Activated CD4-positive, alpha-beta T cell treated with anti-CD3 and anti-CD28 coated beads, Interleukin-10, Interleukin-2, amounts not matched to agents 100 ng/mL and 50 ng/mL, durations not matched to agents 16 hours and 8 hours (primary cell): ENCODE measurements at places on chromosomes 3 and 15.

DNA sequence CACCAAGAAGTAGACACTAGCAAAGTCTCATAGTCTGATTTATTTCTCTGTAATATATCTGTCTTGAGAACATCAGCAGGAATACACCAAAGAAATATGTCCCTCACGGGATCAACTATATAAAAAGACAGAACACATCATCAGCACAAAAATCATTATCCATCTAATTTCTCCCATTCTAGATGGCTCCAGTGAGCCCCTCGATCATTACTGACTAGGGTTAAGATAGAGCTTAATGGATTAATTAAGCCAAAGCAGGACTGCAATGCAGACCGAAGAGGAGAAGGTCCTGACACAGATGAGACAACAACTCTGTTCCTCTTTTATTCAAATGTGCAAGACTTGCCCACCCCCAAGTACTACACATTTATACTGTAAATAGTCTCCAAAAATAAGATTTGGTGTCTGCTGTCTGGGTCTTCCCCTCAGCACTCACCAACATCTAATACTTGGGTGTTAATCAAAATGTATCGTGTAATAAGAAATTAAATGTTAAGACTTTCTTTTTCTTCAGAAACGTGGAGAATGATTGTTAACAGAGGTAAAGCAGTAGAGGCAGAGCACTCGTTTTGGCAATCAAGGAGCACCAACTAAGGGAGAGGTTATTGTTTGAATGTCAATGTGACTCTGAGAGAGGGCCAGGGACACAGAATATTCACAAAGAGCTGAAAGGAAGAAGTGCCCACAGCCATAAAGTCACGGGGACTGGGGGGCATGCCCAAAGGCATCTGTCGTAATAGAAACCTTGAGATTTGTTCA, 133.6 kb downstream of the TIGIT start:
- DNase-seq, result no peak

GRCh38 chr3:101848326-101848725, 988 bp upstream of the NFKBIZ start:
- DNase-seq, result no peak

DNA sequence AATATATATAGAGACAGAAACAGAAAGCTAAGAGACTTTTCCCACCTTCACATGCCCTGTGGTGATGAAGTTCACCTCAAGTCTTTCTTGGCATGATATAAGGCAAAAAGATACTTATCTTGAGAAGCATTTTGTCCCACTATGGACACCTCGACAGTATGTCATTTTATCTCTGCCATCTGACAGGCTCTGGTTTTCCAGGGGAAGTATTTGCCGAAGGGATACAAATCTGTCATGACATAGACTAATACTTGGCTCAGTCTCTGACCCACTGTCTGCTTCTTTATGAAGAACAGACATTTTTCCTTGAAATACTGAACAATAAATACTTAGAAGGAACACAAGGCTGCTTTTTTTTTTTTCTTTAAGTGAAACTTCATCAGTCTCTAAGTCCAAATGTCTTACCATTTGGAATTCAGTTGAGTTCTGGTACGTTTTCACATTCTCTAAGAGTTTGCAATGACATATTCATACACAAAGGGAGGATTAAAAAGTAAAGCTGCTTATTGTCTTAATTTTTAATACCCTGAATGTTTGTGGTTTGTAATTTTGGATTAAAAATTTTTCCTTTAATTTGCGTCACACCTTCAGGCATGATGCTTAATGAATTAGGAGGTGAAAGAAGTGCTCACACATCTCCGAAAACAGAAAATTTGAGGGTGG, 87.8 kb upstream of the LMOD3 start:
- DNase-seq, result no peak

- peak; percentile 55 for DNase-seq
Observed at GRCh38 chr3:29683018-29683993, 402.4 kb downstream of the RBMS3 start.

DNA sequence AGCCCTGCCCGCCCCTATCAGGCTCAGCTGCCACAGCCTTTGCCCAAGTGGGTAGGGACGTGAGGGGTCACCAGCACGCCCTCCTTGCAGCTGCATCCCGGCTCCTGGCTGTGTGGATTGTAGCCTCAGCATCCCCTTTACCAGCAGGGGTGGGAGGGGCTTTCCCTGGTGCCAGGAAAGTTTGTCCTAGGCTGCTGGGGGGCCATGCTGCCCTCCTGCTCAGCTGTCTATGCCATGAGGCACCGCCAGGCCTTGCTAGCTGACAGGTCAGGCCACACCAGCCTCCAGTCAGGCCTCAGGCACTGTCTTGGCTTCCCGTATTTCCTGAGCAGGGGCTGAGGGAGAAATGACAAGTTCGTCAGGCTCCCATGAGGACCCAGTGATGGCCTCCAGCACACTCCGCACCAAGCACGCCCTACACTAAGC, 32.3 kb downstream of the TKT start:
- DNase-seq, result no peak

DNA sequence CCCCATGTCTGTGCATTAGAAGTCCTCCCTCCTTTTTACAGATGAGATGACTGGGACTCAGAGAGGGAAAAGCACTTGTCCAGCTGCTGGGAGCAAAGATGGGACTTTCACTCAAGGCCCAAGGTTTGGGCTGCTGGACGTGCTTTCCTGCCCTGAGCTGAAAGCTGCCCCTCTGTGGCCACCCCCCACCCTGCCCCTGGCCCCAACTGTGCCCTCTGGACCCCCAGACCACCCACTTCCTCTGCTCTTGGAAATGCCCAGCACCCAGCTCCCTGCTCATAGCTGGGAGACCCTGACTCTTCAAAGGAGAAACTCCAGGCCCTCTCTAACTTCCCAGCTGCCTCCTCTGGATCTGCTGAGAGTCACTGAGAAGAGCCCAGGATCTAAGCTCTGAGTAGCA, 20.7 kb downstream of the GRIP2 start:
- DNase-seq, result no peak

DNA sequence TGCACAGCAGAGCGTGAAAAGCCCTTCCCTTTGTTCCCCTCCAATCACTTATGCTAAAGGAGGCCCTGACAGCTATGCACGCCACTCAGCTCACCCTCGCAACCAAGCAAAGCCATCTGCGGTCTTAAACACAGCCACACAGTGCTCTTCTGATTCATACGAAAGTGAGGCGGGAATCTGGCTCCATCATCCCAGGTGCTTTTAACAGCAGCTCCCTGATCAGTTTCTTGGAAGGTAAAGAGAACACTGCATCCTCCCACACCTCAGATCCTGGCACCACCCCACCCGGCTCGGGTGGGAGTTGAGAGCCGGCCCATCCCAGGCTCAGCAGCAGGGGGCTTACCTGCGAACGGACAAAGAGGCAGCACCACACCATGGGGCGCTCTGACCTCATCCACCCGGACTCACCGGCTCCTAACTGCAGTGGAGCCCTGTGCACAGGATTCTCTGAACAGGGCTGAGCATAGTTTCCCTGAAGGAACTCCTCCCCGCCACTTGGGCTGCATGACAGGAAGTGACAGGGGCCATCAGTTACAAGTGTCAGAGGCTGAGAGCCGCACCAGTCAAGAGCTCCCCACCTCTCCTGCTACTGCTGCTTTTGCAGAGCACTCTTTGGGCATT, 114.3 kb upstream of the ARHGEF3 start:
- DNase-seq, result peak; percentile 89

DNA sequence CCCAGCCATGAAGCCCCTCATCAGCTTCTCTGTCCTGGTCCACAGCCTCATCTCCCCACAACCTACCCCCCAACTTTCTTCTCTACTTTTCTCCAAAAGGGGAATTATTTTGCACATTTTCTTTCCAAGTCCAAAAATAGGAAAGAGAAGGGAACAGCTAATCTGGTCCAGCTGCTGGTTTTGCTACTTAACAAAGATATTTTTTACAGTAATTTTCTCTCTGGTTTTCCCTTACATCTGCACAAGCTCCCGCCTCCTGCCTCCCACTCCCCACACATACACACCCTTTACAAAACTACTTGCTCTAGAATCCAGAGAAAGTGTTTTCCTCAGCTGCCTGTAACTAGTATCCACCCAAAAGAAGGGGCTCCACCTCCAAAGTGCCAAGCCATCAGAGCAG, 177.2 kb downstream of the POLR2M start:
- no peak for DNase-seq

DNA sequence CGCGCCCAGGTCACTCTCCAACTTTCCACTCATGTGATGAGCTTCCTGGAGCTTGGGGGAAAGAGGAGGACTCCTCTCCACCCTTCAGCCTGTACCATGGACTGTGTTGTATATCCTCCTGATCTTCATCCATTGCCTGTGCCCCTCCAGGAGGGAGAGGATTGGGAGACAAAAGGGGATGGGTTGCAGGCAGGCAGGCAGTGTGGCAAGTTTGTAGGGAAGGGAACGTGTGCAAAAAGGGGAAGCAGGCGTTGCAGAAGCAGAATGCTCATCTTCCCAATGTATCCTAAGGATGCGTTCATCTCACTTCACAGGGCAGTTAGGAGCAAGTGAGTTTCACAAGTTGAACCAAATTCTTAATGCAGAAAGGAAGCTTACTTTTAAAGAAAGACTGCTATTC, 28.1 kb upstream of the GHSR start:
- no peak for DNase-seq

GRCh38 chr15:85527895-85528294, 147.5 kb downstream of the AKAP13 start:
- no peak for DNase-seq

GRCh38 chr3:59970796-59971195, 921.0 kb upstream of the CFAP20DC start:
- no peak for DNase-seq

GRCh38 chr15:98395974-98396610, 252.2 kb upstream of the IGF1R start:
- DNase-seq, result no peak

DNA sequence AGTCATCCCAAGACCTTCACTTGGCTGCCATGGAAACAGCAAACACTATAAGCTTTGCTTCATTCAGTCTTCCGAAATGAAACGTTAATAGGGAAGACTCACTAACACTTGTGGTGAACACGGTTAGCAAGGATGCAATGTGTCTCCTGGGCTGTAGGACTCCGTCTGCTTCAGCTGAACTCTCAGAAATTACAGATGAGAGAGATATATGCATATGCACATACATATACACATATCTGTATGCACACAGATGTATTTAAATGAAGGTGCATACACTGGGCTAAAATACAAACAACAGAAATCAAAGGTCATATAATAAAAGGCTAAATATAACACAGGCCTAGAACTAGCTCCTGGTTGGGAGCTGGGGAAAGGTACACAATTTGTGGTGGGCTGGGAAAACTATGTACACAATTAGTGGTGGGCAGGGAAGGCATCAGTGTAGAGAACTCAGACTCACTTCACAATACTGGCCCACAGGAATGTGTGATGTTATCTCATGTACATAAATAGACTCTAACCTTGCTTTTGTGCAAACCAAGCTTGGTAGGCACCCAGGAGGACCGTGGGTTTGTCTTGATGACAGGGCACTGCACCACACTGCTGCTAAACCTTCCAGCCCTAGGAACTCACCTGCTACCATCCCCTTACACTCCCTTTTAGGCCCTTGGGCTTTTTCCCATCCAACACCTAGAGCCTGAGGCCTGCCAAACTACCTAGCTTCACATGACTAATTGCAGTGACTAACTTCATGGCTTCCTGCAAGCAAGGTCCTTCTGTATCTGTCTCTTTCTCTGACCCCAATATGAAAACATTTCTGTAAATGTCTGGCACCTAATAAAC, 873.1 kb downstream of the NSUN3 start:
- DNase-seq, result no peak

- no peak for DNase-seq
Observed at GRCh38 chr3:52090131-52090932, 34.0 kb upstream of the DUSP7 start.

- no peak for DNase-seq
Observed at GRCh38 chr3:142866841-142867631, 21.8 kb downstream of the PCOLCE2 start.

DNA sequence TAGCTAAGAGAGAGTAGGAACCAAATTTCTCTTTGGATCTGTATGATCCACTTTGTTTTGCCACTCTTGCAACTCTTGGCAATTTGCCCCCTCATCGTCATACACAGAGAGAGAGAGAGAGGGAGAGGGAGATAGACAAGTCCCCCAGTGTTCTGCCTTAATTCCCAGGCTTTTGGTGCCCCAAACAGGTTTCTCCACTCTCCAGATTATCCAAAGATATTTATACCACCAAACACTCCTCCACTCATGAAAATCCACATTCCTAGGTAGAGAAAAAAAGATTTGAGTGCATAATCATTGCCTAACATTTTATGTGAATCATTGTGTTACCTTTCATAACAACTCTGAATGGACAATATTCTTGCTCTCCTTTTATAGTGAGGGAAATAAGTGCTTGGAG, 15.3 kb downstream of the ACP3 start:
- no peak for DNase-seq

- DNase-seq, result no peak
Observed at GRCh38 chr3:62995119-62995518, 119.9 kb upstream of the CADPS start.

GRCh38 chr3:134643150-134643675, 7.6 kb downstream of the KY start:
- DNase-seq, result no peak

DNA sequence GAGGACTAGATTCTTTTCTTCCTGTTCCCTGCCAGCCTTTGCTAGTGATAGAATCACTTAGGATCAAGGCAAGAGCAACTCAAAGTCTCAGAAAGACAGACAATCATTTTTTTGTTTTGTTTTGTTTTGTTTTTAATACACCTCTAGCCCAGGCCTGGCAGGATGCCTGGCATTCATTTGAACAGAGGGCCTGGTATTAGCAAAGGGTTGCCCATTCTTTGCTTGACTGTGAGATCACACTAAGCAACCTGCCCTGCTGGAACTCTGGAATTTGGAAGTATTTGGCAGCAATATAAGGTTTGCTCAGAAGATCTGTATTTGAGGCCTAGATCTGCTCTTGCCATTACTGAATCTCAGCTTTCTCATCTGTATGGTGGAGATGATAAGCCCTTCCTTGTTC, 21.8 kb upstream of the ATP13A5 start:
- no peak for DNase-seq

GRCh38 chr3:24305795-24306467, 188.7 kb downstream of the THRB start:
- DNase-seq, result no peak

GRCh38 chr3:67901681-67902080, 247.3 kb upstream of the SUCLG2 start:
- no peak for DNase-seq

DNA sequence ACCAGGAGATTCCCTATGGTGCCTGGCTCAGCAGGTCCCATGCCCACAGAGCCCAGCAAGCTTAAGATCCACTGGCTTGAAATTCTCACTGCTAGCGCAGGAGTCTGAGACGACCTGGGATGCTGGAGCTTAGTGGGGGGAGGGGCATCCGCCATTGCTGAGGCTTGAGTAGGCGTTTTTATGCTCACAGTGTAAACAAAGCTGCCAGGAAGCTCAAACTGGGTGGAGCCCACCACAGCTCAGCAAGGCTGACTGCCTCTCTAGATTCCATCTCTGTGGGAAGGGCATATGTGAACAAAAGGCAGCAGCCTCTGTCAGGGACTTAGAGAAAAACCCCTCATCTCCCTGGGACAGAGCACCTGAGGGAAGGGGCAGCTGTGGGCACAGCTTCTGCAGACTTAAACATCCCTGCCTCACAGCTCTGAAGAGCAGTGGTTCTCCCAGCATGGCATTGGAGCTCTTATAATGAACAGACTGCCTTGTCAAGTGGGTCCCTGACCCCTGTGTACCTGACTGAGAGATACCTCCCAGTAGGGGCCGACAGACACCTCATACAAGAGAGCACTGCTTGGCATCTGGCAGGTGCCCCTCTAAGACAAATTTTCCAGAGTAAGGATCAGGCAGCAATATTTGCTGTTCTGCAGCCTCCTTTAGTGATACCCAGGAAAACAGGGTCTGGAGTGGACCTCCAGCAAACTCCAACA, 231.5 kb upstream of the SETMAR start:
- no peak for DNase-seq
